ENCODE measurements at places on chromosomes 1 and 21.

- DNase-seq: no peak
Observed at GRCh38 chr1:201990427-201990826, 8.0 kb downstream of the RNPEP start.

- DNase-seq: no peak
Observed at GRCh38 chr1:24933468-24933867, 3.4 kb upstream of the RUNX3 start.

GRCh38 chr21:45974073-45975019, 7.2 kb upstream of the COL6A1 start:
- DNase-seq: no peak

DNA sequence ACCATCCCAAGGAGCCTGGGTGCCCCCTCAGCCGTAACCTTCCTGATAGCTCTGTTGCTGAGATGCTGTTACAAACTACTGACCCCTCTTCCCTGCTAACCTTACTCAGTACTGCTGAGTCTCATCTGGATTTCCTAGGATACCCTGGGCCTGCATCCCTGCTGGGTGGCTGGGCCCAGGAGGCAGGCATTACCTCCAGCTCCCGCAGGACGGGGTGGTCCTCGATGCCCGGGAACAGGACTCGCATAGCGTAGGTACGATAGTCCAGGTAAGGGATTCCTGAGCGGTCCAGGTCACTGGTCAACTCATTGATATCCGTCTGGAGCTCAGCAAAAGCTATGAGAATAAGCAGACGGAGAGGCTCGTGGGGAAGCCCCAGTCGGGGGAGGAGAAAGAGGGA, 131.9 kb upstream of the CD34 start:
- DNase-seq: no peak

DNA sequence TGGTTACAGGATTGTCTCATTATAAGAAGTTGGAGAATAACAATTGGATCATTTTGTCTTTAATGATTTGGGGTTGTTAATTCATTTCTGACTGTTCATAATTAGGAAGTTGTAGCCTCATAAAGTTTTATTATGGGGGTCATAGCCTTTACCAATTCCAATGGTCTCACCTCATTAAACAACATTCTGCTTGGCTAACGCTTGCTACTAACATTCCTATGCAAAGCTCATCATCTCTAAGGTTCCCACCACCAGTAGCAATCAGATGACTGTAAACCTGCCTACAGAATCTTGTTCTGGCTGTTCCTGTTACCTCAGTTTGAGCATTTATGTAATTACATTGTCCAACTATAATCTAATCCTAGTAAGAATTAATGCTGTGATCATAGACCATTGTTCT, 60.2 kb downstream of the ODF2L start:
- no peak for DNase-seq

DNA sequence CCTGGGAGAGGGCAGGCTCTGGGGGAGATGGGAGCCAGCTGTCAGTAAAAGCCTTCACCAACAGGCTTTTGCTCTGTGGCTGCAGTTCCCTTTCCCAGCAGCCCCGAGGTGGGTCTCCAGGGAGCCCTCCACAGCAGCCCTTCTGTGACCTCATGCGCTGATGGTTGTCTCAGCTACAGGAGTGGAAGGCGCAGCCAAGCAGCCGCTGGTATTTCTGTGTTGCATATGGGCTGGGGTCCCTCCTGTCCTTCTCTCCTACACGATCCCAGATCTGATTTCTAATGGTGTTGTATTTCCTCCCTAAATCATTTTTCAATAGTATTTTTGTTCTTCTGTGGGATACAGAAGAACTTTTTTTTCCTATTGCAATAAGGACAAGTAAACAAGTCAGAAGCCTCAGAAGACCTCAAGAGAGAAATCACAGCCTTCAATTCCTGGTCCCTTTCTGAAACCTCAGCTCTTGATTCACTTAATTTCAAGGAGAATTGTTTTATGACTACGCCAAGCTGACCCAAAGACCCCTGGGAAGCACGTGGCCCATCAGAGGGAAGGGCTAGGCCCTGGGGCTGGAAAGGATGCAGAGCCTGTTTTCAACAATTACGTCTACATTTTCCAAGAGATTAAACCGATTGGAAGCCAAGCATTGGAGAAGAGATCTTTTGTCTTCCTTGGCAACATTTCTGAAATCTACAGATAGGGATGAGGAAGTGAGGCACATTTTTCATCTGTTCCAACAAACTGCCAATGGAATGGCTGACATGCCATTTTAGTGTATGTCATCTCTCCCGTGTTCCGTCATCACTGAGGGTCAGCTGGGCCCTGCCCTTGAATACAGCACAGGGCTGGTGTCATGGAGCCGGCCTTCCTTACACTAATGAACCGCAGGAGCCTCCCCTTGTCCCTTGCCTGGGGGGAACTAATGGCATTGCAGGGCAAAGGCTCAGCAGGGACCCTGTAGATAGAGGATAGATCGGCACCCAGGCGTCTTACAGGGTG, 42.0 kb upstream of the SCCPDH start:
- DNase-seq: no peak

DNA sequence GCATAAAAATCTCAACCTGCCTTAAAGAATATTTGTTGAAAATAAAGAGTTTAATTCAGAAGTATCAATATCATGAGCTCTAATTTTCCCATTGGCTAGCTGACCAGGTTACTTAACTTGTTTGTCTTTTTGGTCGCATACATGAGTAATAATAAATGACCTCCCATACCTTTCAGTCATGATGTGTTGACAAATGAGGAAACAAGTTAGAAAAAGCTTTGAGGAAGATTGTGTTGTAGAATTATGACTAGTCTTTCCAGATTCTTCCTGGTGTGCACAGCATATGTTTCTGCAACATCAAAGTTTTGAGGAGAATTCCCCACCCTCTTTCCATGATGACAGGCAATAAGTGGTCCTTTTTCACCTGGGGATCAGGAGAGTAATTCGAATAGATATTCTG, 17.6 kb upstream of the PAPPA2 start:
- no peak for DNase-seq

GRCh38 chr1:15616373-15617172, 685 bp upstream of the DDI2 start:
- no peak for DNase-seq

GRCh38 chr1:105102371-105102770, 1352.7 kb downstream of the AMY1C start:
- no peak for DNase-seq

GRCh38 chr1:68255301-68255700, 23.0 kb upstream of the WLS start:
- no peak for DNase-seq

DNA sequence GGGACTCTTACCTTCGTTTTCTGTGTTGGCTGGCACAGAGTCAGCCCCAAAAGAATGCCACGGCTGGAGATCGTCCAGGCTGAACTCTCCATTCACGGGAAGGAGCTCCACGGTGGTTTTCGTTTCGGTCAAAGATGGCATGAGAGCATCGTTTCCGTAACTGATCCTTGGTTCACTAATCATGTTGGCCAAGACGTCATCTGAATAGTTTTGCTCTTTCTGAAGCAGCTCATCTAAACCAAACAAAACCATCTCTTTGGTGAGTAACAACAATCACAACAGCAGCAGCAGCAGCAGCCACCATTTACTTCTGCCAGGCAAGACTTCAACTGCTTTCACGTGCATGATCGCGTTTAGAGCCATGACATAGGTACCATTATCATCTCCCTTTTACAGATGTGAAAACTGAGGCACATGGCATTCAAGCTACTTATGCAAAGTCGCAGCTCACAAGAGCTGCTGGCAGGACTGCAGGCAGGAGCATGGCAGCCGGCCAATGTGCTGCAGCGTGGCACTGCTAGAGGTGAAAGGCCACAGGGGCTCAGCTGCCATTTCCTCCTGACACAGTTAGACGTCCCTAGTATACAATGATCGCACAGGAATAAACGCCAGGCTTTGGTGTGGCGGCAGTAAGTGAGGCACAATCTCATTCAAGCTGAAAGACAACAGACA, 177.1 kb downstream of the GABPA start:
- DNase-seq: no peak

- peak; percentile 10 for DNase-seq
Observed at GRCh38 chr1:156154317-156154749, 948 bp downstream of the SEMA4A start.

DNA sequence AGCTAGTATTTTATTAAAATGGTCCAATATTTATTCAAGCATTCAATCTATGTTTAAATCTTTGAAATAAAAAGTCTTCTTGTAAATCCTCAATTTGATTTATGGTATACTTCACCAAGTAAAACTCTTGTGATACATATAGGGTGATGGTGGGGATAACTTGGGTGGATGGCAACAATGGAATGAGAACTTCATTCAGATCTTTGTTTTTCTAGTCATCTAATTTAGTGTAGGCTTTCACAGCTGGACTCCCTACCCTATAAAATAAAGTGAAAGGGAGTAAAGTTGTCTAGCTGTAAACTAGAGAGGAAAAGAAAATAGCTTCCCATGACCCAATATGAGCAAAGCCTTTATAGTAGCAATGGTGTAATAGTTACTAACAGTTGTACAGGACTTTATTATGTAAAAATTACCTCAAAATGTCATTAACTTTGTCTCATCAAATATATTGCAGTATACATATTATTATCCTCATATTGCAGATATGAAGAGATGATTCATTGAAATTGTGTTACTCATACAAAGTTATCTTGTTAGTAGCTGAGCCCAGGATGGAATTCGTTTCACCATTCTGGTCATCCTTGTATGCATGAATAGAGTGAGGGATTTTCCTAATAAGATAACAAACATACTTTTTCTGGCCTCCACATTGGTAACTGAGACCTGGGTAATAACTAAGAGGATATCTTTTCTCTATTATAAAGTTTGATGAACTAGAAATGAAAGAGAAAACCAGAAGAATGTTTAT, 1377.7 kb upstream of the ADGRL4 start:
- no peak for DNase-seq

DNA sequence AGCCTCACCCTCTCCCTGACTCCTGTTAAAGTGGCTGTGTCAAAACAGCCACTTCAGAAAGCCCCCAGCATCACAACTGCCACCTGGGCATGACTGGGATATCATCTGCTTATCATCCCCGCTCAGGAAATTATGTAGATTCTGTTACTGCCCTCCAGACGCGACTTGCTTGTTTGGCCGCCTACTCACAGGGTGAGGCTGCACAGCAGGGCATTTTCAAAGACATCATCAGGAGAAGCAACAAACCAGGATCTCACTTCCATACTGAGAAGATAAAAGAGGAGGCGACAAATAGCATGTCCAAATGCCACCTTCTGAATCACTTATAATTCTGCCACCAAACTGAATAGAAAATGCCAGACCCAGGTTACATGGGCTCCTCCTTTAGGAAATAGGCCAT, 94.8 kb downstream of the MIS18A start:
- no peak for DNase-seq

GRCh38 chr1:219467524-219467923, 145.4 kb downstream of the ZC3H11B start:
- no peak for DNase-seq

GRCh38 chr1:182765391-182765790, 24.2 kb upstream of the NPL start:
- DNase-seq: no peak

DNA sequence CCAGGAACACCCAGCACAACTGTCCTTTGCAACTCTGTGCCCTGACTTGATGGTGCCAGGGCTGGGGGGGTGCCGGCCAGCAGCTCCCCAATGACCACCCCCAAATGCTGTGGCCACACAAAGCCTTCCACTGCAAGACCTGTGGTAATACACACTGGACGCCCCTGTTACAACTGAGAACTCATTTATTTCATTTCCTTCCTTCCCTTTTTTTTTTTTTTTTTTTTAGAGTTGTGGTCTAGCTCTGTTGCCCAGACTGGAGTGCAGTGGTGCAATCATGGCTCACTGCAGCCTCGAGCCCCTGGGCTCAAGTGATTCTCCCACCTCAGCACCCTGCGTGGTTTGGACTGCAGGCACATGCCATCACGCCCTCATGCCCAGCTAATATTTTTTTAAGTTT, 25.2 kb downstream of the TP73 start:
- peak; percentile 55 for DNase-seq

DNA sequence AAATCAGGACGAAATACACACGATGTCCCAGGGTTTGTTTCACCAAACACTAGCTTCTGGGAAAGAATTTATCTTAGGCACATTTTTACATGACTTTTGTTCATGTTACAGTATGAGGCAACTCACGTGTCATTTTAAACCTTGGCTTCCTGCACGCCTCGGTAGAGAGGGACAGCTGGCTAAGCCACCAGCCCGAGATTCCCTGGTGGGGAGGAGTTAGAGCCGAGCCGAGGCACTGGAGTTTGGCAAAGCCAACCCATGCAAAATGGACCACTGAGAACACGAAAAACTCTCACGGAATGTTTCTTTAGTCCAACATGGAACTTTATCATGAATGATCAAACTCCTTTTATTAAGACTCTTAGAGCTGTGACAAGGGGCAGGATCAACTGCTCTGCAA, 240.0 kb downstream of the DYRK1A start:
- DNase-seq: no peak

GRCh38 chr1:199778324-199778955, 249.1 kb upstream of the NR5A2 start:
- no peak for DNase-seq

- no peak for DNase-seq
Observed at GRCh38 chr1:160806784-160807183, 10.8 kb downstream of the LY9 start.

DNA sequence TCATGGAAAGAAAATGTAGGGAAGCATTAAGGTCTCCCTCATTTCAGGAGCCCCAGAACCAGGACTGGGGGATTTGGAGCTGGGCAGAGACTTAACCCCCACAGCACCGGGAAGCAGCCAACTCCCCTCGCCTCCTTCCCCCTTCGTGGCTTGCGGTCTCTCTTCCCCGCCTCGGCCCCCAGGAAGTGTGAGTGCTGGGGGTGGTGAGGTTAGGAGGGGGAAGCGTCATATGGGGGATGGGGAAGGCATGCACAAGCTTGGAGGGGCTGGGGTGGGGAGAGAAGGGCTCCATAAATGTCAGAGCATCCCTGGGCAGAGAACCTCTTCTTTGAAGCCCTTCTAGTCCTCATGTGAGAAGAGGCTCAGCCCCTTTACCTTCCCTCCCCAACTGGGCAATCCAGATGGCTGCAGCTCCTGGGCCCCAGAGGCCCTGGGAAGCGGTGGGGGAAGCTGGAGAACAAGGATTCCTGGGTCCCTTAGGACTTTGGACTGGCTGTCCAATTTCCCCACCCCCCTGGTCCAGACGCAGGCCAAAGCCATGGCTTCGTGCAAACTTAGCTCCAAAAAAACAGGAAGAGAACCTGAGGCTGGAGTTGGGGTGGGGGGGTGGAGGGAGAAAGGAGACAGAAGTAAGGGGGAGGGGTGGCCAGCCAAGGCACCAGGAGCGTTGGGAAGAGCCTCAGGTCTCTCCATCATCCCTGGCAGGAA, 7.8 kb downstream of the ZBTB7B start:
- DNase-seq: no peak

- DNase-seq: no peak
Observed at GRCh38 chr1:29673228-29673500, 436.8 kb downstream of the PTPRU start.

- no peak for DNase-seq
Observed at GRCh38 chr1:56915960-56916359, 49.9 kb downstream of the C8B start.
